GM20000 (cell line): ENCODE measurements at places on chromosomes 6 and 20.

- no peak for DNase-seq
Observed at GRCh38 chr20:1619861-1620444, at the start of gene SIRPB1. Gene SIRPB1, minus strand, starts transcription at chr20:1620009. Its CDS starts 65 bp downstream, at chr20:1619944.

GRCh38 chr20:43375591-43375990 is 82.1 kb upstream of the SRSF6 start:
- DNase-seq = no peak

GRCh38 chr6:170174771-170175643 is 115.9 kb downstream of the DLL1 start:
- DNase-seq = no peak

- DNase-seq = no peak
Observed at GRCh38 chr6:109961611-109962041, 16.5 kb upstream of the GPR6 start.

DNA sequence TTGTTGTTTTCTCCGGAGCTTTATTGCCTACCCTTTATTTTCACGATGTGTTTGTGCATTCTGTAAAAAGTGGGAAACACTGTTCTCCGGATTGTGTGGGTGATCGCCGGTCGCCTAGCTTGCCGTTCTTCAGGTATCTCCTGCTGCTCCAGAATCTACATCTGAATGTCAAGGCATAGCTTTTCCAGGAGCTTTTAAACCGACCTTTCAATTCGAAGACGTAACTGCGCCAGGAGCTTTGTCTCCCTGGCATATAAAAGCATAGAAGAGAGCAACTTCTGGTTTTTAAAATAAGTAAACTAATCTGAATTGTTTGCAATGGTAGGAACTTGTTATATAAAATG is 96.0 kb downstream of the HFE start:
- DNase-seq = no peak
